ENCODE measurements at places on chromosomes 11 and 22.

GRCh38 chr11:133541021-133541719 lies 8.9 kb upstream of the OPCML start:
- no peak for DNase-seq

GRCh38 chr11:46237248-46238077 lies 40.0 kb upstream of the CREB3L1 start:
- DNase-seq: peak; percentile 38

DNA sequence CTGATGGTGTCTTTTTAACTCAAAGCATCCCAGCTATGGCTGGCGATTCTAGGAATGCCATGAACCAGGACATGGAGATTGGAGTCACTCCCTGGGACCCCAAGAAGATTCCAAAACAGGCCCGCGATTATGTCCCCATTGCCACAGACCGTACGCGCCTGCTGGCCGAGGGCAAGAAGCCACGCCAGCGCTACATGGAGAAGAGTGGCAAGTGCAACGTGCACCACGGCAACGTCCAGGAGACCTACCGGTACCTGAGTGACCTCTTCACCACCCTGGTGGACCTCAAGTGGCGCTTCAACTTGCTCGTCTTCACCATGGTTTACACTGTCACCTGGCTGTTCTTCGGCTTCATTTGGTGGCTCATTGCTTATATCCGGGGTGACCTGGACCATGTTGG lies 20.1 kb downstream of the KCNJ5 start:
- no peak for DNase-seq

GRCh38 chr11:16750417-16750816 lies 12.0 kb downstream of the C11orf58 start:
- DNase-seq: no peak

DNA sequence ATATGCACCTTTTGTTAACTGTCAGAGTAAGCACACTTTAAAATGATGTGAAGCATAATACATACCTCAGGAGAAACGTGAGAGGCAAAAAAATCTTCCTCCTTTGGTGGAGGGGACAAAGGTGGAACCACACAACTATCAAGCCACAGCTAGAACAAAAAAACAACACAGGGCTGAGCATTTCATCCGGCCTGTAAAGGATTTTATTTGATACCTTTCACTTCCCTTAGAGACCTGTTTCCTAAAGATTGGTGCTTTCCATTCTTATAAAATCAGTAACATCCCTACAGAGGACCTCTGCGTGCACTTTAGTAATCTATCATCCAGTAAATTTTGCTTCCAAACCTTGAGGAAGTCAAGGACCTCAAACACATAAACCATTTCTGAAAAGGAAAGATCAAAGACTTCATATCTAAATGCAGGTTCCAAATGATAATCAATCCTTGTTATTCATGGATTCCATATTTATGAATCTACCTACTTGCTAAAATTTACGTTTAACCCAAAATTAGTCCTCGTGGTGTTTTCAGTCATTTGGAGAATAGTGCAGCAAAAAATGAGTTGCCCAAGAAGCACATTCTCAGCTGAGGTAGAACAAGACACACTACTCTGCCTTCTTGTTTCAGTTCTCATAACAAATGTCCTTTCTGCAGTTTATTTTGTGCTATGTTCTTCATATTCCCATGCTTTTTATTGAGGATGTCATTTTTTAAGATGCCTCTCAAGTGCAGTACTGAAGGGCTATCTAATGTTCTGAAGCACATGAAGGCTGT lies 22.7 kb downstream of the ARFGAP3 start:
- no peak for DNase-seq

DNA sequence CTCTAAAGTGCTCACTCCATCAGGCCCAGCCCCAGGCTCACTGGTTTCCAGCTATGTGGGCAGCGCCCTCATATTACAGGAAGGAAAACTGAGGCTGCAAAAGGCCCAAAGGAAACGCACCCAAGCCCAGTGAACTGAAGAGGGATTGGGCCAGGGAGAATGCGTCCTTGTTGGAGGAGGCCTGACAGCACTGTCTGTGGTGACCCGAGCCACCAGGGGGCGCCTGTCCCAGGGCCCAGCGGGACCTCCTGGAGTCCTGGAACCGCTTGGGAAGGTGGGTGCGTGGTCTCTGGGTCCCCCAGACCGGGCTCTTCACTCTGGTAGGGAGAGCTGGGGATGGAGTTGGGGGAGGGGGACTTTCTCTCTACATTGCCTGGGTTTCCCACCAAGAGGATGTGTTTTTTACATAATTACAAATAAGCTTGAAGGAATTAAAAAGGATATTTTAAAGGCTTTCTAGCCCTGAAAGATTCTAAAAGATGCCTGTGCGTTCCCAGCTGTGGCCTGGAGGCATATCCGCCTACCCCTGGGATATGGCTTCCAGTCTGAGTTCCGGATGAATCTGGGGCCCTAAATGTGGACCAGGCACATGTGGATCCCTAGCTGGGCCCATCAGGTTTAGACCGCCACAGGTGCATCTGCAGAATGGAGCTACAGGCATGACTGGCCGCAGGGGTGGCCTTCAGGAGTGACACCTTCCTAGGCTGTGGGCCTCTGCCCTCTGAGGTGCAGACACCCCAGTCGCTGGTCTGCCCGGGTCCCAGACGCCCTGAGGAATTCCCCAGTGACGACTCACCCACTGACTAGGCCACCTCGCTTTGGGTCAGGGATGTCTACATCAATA lies 4.2 kb downstream of the SPI1 start:
- DNase-seq: peak; percentile 69

DNA sequence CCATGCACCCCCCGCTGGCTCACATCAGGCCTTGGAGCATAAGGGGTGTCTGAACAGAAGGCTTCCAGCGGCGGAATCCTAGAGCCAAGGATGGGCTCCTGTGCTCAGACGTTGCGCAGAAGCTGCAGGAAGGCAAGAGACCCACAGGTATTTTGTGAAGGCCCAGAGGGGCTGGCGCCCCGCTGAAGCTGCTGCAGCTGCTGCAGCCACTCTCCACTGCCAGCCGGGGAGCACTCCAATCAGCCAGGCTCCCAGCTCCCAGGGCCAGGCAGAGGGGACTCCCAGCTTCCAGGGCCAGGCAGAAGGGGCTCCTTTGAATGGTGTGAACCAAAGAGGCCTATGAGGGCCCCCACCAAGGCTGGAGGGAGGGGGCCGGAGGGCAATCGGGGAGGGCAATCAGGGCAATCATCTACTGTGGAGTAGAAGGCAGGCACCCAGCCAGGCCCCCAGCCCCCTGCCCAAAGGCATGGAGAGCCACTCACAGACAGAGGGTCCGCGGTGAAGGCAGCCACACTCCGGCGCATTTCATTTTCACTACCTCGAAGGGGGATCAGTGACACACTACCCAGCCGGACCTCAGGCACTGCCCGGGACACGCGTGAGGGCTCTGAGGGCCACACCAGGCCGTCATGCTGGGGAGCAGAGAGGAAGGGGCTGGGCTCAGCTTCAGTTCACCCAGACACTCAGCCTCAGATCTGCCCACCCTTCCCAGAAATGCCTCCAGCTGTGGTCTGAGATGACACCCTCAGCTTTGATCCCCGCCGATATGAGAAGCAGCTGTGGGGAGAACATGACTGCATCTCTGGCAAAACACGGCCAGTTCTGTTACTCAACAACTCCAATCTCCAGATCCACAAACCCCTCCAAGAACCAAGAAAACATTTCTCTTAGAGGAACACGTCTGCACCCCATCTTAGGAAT lies 11.6 kb upstream of the PDE2A start:
- DNase-seq: no peak

DNA sequence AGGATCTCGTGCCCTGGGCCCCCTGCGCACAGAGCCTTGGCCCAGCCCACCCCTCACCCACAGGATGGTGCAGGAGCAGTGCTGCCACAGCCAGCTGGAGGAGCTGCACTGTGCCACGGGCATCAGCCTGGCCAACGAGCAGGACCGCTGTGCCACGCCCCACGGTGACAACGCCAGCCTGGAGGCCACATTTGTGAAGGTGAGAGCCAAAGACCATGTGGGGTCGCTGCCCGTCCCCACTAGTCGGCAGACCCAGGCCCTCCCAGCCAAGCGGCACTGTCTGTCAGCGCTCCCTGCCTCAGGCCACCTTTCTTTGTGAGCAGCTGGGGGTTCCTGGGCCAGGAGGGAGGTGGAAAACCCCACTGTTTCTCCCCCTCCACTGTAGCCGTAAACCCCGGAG lies 22.8 kb downstream of the FBLN1 start:
- DNase-seq: no peak

GRCh38 chr11:62666259-62666926 lies 1.3 kb downstream of the CSKMT start:
- no peak for DNase-seq

GRCh38 chr22:31122196-31122531 lies 602 bp upstream of the INPP5J start:
- no peak for DNase-seq

GRCh38 chr11:110162216-110162615 lies 69.0 kb downstream of the ZC3H12C start:
- no peak for DNase-seq

GRCh38 chr11:113315811-113316210 lies 1.4 kb downstream of the TTC12 start:
- DNase-seq: no peak

DNA sequence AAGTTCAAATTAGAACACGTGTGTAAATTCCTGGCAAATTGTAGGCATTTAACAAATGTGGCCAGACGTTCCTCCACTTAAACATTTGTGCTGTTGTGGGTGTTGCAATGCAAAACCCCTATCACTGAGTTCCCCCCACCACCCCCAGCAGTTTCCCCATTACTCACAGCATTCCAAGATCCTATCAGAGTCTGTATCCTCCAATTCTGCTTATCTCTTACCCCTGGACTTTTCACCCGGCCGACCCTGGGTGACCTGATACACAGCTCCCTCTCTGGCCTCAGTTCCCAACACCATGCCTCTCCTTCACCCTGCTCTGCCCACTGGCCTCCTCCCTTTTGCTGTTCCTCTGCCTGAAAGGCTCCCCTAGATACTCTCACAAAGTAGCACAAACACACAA lies 31.4 kb upstream of the AQP11 start:
- no peak for DNase-seq

DNA sequence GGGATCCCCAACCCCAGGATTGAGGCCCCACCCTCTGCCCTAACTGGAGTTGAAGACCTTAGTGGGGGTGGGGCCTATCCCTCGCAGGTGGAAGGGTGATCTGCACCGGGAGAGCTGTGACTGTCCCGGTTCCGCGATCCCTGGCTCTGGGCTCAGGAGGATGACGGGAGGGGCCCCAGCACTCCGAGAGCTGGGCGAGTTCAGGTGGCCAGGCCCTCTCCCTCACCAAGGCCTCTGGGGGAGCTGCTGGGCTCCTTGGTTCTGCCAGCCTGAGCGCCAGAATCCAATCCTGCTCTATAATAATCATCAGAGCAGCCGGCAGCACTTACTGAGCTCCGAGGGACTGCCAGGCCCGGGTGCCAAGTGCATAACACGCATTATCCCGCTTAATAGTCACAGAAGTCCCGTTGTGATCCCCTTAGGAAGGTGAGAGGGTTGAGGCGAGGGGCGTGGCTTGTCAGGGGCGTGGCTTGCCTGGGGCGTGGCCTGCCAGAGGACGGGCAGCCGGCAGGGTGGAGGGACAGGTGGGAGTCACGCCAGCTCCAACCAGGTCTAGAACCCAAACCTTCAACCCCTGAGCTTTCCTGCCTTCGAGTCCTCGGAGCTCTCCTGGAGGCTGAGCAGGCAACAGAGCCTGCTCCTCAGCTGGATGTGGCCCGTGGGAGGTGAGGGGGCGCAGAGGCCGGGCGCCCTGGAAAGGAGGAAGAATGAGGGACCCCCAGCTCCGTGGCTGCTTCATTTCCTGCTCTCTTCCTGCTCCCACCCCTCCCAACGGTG lies 7.3 kb upstream of the SYT7 start:
- DNase-seq: peak; percentile 78

- no peak for DNase-seq
Observed at GRCh38 chr11:12807621-12808020, 133.4 kb downstream of the TEAD1 start.

DNA sequence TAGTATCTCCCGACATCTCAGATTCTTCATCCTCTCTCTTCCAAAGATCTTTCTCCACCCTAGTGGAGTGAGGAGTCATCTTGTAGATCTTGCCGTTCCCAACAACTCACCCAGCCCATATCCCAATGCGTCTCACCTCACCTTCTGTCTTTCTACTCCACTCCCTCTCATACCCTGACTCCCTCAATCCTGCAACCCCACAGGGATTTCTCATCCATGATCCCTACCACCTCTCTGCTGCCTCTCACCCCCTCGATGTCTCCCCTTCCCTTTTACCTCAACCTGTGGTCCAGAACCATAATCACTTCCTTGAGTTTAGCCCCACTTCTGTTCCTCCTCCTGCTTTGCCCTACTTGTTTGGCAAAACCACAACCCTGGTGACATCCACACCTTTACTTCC lies 41.7 kb downstream of the OTOG start:
- DNase-seq: no peak

- DNase-seq: no peak
Observed at GRCh38 chr22:17938484-17938924, 85.9 kb downstream of the MICAL3 start.

GRCh38 chr11:117809236-117810055 lies 12.4 kb upstream of the DSCAML1 start:
- DNase-seq: peak; percentile 71

DNA sequence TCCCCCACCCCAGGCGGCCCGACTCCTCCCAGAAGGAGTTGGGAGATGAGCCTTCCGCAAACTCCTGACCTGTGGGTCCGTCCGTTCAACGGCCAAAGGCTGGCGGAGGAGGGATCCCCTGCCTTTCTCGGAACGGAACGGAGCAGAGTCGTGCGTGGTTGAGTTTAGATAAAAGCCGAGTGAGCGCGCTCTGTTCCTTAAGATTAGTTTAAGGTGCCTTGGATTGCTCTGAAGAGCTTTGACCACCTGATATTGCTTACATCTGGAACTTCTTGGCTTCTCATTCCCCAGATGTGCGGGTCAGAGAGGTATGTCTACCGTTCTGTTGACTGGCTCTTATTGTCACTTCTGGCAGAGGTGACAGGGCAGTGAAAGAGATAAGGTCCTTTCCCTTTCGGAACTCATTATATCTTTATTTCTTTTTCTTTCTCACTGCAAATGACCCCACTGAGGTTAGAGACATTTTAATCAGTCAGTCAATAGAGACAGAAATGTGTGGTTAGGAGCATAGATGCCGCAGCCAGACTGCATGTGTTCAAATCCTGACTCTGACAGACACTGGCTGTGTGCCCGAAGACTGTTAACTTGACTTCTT lies at the start of gene TRIM6:
TSS of gene TRIM6 (plus strand) at position 31 of the 595 bp plus-strand sequence. CDS start at position 292, 261 bp downstream.
- DNase-seq: no peak

GRCh38 chr11:27421819-27422494 lies 50.6 kb downstream of the LGR4 start:
- no peak for DNase-seq

GRCh38 chr11:129703846-129704245 lies 111.8 kb upstream of the TMEM45B start:
- DNase-seq: no peak

DNA sequence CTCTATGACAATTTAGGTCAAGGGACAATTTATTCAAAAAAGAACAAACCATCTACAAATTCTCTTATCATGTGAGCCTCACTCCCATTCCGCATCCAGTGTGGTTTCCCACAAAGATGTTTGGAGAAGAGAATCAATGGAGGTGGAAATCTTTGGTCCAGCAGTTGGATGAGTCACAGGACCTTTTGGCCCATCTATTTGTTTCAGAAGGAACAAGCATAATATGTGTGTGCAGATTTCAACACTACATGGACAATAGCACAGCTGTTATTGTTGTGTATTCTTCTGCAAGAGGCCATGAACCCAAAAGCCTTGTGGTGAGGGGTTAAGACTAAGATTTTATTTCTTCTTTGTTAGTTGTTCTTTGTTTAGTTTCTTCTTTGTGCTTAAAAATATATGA lies 61.6 kb downstream of the OR10A6 start:
- no peak for DNase-seq

- DNase-seq: no peak
Observed at GRCh38 chr11:119691020-119691666, 37.9 kb downstream of the NECTIN1 start.

Measured in NCI-H345 (cell line).